ENCODE measurements at places on chromosomes 16 and 17. TPM values are rescaled to one million over a fixed set of nuclear protein-coding genes. Genes with fewer than 3 reads are reported as not detected.
A peak's percentile ranks its signal among the peaks of the same experiment; 100 is the strongest.

MYH2 gene
- total RNA-seq, result not detected

RHBDL3 gene
- not detected for total RNA-seq

MRM3 gene
- 17.2 TPM for total RNA-seq

CCL17 gene
- total RNA-seq, result not detected

DPEP2 gene
- not detected for total RNA-seq

CTRB2 gene
- not detected for total RNA-seq

NOXO1 gene
- 0.87 TPM for total RNA-seq

CTRL gene
- total RNA-seq, result 0.15 TPM

CDH5 gene
- 0.87 TPM for total RNA-seq

ZP2 gene
- not detected for total RNA-seq

- peak; percentile 81 for DNase-seq
Observed at GRCh38 chr17:3827124-3827773, 18.8 kb downstream of the NCBP3 start.

- DNase-seq, result no peak
Observed at GRCh38 chr16:27436921-27437650, 35.1 kb downstream of the IL21R start.

DNA sequence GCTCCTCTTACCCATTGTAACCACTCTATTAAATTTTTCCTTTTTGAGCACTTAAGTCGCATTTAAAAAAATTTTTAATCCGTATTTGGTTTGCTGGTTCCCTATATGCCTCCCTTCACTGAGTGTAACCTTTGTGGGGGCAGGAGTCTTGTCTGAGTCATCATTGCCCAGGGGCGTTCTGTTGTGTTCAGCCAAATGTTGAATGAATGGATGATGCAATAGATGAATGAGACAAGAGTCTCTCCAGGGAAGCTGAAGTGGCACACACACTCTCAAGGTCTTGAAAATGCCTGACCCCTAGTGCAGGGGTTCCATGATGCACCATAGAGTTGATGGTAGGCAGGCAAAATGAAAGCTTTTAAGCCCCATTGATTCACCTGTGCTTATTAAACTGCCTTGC is 123.0 kb upstream of the RBFOX1 start:
- no peak for DNase-seq

- DNase-seq, result no peak
Observed at GRCh38 chr16:35203636-35204035, 1744.2 kb downstream of the TP53TG3F start.

GRCh38 chr17:66906321-66907278 is 57.9 kb upstream of the CACNG4 start:
- peak; percentile 54 for DNase-seq

- DNase-seq, result peak; percentile 49
Observed at GRCh38 chr17:42387661-42388380, 421 bp downstream of the STAT3 start.

GRCh38 chr17:79936641-79937381 is 97.6 kb upstream of the CBX4 start:
- no peak for DNase-seq

DNA sequence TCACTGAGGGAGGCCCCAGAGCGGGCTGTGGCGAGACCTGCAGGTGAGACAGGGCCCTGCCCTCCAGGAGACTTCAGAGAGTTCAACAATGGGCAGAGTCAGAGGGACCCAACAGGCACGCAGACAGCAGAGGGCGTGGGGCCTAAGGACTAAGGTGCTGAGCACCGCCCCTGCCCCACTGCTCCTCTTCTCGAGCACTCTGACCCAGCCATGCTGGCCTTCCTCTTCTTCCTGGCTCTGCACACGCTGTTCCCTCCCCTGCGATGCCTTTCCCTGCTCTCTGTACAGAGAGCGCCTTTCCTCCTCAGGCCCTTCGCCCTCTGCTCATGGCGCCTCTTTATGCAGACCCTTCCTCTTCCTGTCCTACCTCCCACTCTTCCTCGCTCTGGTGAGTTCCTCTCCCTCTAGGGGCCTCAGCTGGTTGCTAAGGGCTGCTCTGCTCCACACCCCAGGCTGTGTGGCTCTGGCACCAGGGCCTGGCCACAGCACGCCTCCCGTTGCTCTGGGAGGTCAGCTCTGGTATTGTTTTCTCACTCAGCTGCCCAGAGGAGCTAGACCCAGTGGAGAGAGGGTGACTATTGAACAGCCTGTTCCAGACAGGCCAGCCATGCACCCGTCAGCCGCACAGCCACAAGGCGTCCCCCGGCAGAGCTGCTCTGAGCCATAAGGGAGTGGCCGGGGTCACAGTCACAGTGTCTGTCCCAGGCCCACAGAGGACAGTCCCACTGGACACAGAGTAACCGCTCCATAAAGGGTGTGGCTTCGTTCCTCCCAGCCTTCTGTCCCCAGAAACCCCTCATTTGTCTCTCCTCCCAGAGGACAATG is 13.6 kb upstream of the RASD1 start:
- no peak for DNase-seq

GRCh38 chr17:81337476-81337879 is 42.4 kb upstream of the SLC38A10 start:
- no peak for DNase-seq

DNA sequence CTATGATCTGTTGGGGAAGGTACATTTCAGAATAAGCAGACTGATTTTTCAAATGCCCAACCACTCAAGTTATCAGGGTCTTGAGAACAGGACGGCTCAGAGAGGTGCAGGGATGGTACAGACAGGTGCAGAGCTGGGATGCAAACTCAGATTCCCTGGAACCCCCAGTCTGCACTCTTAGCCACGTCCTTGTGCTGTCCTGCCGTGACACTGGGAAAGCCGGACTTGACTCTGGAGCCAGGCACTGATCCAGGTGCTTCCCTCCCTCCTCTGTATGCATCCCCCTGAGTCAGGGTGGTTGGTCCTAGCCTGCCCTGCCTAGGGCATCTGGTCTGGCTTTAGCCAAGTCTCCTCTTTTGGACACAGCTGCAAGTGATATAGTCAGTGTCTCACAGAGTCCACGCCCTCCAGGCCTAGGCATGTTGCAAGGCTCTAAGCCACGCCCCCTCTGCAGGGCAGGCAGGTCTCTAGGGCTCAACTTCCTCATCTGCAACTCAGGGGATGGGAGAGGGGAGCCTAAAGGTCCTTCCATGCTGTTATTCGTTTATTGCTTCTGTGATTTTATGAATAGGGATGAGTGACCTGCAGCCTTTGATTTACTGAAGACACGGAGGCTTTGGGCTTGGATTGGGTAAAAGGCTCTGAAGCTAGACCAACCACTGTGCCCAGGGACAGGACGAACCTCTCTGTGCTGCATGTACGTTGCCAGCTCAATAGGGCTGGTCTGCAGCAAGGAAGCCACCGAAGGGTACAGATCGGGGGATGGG is 97.3 kb downstream of the SDK2 start:
- DNase-seq, result no peak

GRCh38 chr17:77832180-77832560 is 126.3 kb upstream of the TNRC6C start:
- DNase-seq, result no peak

DNA sequence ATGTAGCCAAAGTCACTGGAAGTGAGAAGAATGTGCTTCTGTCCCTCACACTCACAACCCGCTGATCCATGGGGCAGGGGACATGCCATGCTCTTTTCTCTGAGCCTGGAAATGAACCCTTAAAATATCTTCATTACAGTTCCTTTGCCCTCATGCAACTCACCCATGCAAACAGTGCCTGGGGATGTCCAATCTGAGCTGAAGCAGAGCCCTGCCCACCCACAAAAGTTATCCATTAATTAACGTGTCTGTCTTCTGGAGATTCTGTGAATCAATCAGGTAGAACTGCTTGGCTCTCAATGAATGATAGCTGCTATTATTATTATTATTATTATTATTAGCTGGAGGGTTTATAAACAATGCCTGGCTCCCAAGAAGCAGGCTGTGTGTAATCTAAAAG is 133.7 kb downstream of the USP31 start:
- DNase-seq, result no peak

DNA sequence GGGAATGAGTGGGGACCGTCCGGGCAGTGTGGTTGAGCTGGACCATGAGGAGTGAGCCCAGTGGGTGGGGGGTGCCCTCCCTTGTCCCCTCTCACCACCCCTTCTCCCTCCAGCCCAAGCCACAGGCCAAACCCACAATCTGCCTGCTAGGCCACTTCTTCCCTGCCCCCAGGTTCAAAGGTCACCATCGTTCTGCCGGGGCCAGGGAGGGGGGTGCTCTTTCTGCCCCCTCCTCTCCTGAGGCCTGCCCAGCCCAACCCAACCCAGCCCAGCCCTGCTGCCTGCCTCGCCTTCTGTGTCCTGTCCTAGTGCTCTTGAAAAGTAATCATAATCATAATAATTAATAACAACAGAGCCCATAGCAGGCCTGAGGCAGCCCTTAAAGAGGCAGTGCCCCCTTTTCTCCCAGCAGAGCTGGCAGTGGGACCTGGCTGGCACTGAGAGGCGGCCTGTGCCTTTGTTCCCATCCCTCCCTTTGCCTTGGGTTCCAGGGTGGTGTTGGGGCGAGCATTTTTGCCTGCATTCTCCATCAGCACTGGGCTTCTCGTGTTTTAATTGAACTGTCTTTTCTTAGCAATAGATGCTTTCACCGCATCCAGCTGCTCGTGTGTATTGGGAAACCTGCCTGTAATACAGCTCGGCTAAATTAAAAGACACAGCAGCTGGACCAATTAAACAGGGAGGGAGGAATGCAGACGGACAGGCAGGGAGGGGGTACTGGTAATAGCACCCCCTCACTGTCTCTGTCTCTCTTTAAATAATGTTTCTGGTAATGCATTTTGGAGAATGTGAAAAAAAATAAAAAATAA is 46.8 kb downstream of the SREBF1 start:
- DNase-seq, result no peak

- DNase-seq, result no peak
Observed at GRCh38 chr16:66154801-66155200, 211.7 kb upstream of the CDH5 start.

- DNase-seq, result peak; percentile 7
Observed at GRCh38 chr17:34370997-34371395, 8.0 kb upstream of the CCL1 start.

- DNase-seq, result no peak
Observed at GRCh38 chr16:1613728-1614455, 1.7 kb downstream of the CRAMP1 start.

GRCh38 chr16:35296962-35297653 is 1837.7 kb downstream of the TP53TG3F start:
- no peak for DNase-seq

GRCh38 chr17:8448310-8448709 is 12.6 kb downstream of the NDEL1 start:
- DNase-seq, result no peak

Measured in renal cortical epithelial cell (primary cell).